ENCODE measurements at places on chromosomes 3 and 15. TPM values are rescaled to one million over a fixed set of nuclear protein-coding genes. Genes with fewer than 3 reads are reported as not detected.

The TP53BP1 gene
- total RNA-seq: 121 TPM

The DNAH12 gene
- total RNA-seq: 1.1 TPM

GRCh38 chr3:106518516-106518915 lies 649.7 kb upstream of the CBLB start:
- no peak for DNase-seq

GRCh38 chr3:189404797-189405484 lies 226.2 kb upstream of the TP63 start:
- no peak for DNase-seq

The DENND6A gene
- 31.9 TPM for total RNA-seq

GRCh38 chr3:72163809-72164634 lies 379.1 kb upstream of the PROK2 start:
- no peak for DNase-seq

GRCh38 chr3:52069855-52070254 lies 13.5 kb upstream of the DUSP7 start:
- DNase-seq: no peak

GRCh38 chr3:72247126-72247525 lies 462.2 kb upstream of the PROK2 start:
- no peak for DNase-seq

The FSIP1 gene
- total RNA-seq: 2.5 TPM

DNA sequence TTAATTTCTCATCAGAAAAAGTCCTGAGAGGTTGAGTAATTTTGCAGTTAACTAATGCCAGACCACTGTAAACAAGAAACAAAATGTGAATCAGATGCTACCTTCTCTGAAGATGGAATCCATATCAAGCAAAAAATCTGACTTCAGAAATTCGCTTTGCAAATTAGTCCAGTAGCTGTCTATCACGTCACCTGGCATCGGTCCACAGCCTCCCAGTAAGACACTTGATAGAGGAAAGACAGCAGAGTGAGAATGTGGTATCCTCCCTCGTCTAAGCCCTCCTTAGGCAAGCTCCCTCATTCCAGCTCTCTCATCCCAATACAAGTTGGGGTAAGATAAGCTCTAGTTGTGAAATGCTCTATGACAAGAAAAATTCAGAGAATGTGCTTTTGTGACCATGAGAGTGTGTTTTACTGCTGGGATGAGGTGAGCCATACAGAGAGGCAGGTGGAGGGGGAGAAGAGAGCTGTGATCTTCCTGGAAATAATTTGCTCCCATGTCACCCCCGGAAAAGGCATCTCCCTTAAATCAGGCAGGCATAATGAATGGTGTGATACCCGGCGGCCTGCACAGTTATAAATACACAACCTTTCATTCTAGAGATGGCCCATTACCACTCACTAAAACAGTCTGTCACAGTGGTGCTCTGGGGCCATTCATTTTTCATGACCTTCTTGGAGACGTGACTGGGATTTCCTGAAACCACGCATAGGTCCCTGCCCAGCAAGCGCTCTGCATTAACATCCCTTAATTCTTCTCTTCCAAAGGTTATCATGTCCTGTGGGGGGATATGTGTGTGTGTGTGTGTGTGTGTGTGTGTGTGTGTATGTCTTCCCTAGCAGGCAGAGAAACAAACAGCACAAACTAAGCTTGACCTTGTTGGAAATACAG lies 602.0 kb upstream of the KCNMB2 start:
- no peak for DNase-seq

The CEMIP gene
- 1.3 TPM for total RNA-seq
